ENCODE measurements at places on chromosomes 4 and X.

GRCh38 chr4:133150486-133151340, 1.6 kb downstream of the PCDH10 start:
- no peak for DNase-seq

GRCh38 chrX:42821803-42822443, 44.0 kb upstream of the PPP1R2C start:
- no peak for DNase-seq

- no peak for DNase-seq
These were observed 23.1 kb upstream of the ARMCX2 start for GRCh38 chrX:101682723-101683122.

DNA sequence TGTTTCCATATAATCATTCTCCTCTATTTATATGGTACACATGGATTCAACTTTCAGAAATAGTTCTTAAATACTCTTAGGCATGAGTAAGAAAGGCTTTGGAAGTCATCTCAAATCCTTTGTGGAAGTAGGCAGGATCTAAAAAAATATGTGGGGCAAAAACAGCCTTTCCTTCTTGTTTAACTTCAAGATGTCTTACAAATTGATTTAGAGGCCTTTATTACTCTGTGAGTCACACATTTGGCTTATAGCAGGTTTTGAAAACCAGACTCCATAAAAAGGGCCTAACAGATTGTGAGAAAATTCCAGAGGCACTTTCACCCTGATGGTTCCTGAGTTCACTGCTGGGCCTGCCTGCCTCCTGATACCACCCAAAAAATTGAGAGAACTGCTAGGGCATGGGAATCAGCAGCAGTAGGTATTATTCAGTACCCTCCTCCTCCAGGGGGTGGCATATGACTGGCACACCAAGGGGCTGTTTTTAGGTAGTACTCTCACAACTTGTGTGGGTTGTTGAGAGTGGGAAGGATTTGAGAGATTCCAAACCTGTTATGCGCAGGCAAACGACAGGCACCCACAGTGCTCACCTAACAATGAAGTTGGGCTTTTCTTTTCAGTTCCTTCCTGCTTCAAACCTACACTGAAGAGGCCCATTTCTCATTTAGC, 162.7 kb upstream of the MBNL3 start:
- no peak for DNase-seq

Measured in activated naive CD8-positive, alpha-beta T cell treated with anti-CD3 and anti-CD28 coated beads, Interleukin-2, amount 50 U/mL, for 16 hours (primary cell).